ENCODE measurements at places on chromosomes 6 and 20.

- DNase-seq = no peak
Measured at GRCh38 chr6:6470123-6470522, 118.4 kb upstream of the LY86 start.

DNA sequence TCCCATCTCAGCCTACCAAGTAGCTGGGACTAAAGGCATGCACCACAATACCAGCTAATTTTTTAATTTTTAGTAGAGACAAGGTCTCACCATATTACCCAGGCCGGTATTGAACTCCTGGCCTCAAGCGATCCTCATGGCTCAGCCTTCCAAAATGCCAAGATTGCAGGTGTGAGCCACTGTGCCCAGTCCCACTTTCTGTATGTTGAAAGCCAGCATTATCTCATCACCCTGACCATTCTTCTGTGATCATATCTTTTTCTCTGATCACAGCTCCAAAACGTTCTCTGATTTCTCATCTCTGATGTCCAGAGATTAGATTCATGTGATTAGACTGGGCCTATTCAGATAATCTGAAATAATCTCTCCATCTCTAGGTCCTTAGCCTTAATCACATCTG lies 337.7 kb downstream of the TPBG start:
- DNase-seq = no peak

- no peak for DNase-seq
Measured at GRCh38 chr20:57448764-57449354, 57.7 kb downstream of the RBM38 start.

- DNase-seq = no peak
Measured at GRCh38 chr6:145948878-145949613, 15.1 kb downstream of the SHPRH start.

- no peak for DNase-seq
Measured at GRCh38 chr6:129146902-129147301, 264.0 kb downstream of the LAMA2 start.

DNA sequence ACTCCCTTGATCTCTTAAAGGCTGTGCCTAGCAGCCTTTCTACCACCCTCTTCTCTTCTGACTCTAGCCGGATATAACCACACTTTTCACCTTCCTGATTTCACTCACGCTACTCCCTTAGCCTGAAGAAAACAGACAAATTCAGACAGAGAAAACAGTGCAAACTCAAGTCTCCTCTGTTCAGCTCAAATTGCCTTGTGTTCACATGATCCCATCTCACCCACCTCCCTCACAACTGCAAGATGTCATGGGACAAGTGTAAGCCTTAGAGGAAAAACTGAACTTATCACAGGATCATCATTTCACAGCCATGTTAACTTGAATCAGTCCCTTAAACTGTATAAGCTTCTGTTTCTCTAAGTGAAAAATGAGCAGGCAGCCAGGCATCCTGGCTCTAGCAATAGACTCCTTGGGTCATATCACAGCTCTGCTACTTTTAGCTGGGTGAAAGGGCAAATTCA lies 66.5 kb upstream of the TENT5A start:
- DNase-seq = no peak

- no peak for DNase-seq
Measured at GRCh38 chr6:137119196-137120104, 54.0 kb downstream of the IL22RA2 start.

GRCh38 chr20:18202966-18203365 lies 65.3 kb downstream of the KAT14 start:
- DNase-seq = no peak

GRCh38 chr6:135922746-135923145 lies 71.2 kb downstream of the PDE7B start:
- no peak for DNase-seq

- no peak for DNase-seq
Measured at GRCh38 chr20:10537850-10538480, 102.9 kb downstream of the SLX4IP start.
